ENCODE measurements at places on chromosomes 16 and 17.

DNA sequence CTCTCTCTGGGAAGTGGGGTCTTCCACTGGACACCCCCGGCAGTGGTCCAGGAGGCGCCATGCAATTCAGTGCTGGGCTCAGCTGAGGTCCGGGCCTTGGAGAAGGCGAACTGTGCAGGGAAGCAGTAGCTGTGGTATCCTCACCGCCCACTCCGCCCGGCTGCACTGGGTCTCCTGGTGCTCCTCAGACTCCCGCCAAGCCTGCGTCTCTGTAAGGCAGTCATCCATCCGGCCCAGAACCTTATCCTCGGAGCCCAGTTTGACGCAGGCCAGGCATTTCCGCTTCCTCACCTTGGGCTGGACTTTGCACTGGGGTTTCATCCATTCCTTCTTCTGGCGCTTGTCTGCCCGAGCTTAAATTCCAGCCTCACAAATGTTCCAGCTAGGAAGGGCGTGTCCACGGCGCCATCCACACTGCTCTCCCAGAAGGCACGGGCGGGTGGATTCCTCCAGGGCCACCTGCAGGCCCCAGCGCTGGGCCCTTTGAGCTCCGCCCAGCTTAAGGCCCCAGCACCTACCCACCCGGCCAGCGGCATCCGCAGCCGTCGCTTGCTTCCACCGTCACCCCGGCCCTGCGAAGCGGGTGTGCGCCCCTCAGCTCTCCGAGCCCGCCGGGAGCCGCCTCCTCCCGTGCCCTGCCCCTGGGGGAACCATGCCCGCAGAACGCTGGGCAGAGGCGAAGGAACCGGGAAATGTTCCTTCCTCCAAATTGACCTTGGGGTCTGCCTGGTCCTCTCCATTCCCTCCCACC, 1884.8 kb downstream of the TP53TG3F start:
- DNase-seq: no peak

DNA sequence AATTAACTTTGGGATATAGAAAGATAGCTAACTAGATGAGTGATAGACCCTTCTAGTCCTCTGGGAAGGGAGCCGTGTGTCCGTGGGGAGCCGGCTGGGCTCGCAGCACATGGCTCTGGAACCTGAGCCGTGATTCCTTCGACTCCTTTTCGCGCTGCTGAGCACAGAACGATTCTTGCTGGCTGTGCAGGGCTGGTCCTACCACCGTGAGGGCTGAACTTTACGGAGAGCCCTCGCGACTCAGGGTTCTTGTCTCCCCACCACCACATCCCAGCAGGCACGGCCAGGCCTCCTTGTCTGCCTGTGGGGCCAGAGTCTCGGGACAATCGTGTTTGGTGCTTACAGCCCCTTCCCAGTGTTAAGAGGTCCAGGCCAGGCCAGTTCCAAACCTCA, 13.8 kb upstream of the TCF25 start:
- no peak for DNase-seq

DNA sequence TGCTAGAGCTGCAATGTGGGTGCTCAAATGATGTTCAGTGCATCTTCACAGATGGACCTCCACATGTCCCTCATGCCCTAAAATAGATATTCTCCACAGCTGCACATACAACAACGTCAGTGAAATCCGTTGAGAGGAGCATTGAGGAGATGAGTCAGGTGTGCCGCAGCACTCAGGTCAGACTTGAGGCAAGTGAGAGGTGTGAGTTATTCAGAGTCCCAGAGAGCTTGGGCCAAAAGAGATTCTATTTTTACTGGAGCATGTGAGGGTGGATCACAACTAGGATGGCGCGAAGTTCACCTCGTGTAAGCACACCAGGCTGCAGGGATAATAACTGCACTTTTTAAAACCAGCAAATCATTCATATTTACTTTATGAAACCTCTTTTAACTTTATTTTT, 645.3 kb downstream of the MAF start:
- no peak for DNase-seq

DNA sequence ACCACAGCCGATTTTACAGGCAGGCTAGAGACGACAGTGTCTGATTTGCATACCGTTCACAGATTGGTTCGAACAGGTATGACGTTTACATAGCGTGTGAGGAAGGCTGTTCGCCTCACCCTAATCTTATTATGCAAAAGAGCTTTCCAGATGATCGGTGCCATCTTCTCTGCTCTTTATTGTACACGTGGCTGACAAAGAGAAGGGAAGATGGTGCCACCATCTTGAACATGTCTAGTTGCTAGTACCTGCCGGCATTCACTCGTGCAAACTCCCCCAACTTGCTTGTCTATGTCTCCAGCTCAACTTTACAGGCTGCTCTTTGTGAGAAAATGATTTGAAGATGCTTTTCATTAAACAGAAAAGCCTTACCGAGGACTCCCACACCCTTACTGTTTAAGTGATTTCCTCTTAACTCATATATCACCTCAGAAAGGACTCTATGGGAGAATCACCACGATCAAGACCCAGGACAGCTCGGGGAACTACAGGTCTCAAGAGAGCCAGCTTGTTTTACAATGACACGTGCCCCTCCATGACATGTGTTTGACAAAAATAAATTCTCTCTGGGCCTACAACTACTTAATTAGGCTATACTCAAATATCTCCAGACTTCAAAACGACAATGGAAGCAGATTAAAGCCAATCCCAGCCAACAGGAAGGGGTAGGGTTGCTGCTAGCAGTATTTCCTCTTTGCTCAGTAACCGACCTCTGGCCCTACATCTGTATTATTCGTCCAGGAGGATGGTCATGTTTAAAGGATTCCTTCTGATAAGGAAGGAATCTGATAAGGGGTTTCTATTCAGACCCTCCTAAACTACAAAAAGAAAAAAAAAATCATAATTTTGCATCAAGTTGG, 480.6 kb downstream of the TMEM114 start:
- no peak for DNase-seq

- no peak for DNase-seq
Measured at GRCh38 chr17:74085434-74085833, 118.0 kb upstream of the RPL38 start.

GRCh38 chr17:42484304-42484703, 25.6 kb downstream of the ATP6V0A1 start:
- DNase-seq: peak; percentile 39

DNA sequence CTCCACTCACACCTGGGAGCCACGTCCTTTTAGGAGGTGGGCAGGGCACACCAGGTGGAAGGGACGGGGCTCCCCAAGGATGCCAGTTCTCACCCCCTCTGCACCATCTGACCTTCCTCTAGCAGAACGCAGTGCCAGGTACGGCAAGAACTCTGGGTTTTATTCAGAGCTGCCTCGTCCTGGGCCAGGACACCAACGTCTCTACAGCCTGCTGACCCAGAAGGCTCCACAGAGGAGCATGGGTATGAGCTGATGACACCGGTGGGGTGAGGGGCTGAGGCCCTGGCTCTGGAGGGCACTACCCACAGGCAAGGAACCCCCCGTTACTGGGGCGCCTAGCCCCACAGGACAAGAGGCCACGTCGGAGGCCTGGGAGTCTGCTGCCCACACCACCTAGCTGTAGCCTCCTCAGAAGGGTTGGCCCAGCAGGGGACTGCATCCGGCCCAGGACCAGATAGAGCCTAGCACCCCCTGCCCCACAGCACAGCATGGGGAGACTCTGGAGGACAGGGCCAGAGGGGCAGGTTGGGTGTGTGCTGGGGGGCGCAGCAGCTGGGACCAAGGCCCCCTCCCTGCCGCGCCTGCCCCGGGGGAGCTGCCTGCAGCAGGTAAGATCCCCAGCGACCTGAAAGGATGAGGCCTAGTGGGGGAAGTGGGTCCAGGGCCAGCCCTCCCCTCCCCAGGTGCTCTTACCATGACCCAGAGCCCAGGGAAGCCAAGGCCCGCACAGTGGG, 13.9 kb downstream of the BCAR1 start:
- no peak for DNase-seq

- DNase-seq: no peak
Measured at GRCh38 chr16:49181791-49182518, 99.7 kb downstream of the CBLN1 start.

DNA sequence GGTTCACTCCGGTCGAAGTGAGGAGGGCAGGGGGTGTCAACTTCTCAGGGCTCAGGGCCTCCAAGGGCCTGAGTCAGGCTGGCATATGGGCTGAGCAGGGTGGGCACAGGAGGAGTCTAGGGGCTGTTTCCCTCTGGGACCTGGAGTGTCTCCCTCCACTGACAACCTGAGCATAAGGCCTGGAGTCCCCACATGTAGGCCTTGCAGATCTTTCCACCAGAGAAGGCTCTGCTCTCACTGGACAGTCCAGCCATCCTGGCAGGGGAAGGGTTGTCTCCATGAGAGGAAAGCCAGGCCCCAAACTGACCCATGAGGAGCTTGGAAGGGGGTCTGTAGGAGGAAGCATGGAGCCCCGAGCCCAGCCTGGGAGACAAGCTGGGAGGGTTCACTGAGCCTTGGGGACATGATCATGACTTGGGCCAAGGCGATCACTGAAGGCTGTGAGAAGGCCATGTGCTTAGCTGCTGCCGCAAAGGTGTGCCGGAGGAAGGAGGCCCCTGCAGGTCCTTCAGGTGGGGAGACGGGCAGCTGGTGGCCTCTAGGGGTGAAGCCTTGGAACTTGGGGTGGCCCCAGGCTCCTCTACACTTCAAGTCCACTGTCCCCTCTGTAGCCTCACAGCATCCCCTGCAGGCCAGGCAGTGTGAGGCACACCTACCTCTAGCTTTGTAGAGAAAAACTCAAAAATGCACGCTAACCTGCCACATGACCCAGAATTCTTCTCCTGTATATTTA, 9.9 kb downstream of the CMTM2 start:
- peak; percentile 39 for DNase-seq

DNA sequence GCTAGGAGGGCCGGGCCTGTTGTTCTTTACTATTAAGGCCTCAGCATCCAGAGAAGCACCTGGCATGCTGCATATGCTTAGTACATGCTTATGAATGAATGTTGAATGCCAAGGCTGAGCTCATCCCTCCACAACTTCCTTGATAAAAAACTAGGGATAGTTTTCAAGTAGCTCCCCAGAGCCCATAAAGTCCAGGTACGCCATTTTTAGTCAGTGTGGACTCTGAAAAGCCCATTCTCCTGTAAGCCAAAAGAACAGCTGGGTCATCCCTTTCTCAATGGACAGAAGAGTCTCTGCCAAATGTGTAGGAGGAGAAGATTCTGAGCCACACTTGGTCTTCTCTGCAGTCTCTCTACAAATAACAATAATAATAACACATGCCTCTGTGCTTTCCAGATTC, 8.9 kb upstream of the ITGB3 start:
- DNase-seq: no peak

DNA sequence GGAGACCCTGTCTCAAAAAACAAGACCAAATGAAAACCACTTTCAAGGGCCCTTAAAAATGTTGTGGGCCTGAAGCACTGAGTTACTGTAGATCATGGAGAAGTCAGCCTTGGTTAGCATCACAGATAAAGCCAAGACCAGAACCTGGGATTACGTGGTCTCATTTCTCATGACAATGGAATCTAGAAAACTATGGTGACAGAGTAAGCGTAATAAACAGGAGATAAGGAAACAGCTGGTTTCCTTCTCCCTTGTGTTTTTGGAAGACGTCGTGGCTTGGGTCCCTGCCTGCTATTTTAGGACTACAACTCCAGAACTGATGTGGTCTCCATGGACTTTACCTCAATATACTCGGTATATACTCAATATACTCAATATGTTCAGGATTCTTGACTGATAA, 180.7 kb upstream of the ZFHX3 start:
- DNase-seq: no peak

DNA sequence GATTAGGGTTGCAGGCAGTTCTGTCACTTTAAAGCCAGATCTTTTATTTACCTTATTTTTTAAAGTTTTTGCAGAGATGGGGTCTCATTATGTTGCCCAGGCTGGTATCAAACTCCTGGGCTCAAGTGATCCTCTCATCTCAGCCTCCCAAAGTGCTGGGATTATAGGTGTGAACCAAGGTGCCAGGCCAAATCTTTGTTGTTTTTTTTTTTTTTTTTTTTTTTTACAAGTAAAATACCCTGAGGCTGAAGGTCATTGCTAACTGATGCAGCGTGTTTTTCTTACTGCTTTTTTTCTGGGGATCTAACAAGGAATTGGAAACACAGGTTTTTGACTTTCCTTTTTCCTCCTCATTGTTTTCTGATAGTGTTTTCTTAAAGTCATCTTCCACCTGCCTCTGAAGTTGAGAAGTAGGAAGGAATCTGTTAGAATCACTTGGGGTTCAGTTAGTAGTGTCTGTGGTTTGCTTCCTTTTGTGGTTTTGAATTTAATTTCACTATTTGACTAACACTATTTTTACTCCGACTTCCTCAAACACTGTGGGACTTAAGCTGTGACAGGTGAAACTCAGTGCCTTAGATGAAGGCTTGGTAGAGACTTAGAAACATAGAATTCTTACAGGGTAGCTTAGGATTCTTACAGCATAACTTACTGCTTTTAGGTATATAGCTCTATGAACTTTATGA, 22.2 kb downstream of the CLTC start:
- no peak for DNase-seq

DNA sequence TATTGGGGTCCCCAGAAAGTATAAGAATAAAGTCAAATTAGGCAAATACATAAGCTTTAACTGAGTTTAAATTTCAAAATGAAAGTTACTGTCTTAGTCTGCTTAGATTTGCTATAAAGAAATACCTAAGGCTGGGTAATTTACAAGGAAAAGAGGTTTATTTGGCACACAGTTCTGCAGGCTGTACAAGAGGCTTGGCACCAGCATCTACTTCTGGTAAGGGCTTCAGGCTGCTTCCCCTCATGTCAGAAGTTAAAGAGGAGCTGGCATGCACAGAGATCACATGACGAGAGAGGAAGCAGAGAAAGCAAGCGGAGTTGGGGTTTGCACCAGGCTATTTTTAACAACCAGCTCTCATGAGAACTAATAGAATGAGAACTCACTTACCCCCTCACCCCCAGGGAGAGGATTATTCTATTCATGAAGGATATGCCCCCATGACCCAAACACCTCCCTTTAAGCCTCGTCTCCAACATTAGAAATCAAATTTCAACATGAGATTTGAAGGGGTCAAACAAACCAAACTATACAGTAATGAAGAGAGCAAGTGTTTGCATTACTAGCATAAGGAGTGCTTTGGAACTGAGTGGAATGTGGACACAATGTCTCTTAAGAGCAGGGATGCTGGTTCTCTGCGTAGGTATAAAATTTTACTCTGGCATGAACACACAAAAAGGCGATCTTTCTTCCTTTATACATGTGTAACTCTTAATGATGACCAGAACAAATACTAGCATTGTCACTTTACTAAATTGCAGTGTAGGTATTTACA, 292.8 kb upstream of the PMFBP1 start:
- no peak for DNase-seq

DNA sequence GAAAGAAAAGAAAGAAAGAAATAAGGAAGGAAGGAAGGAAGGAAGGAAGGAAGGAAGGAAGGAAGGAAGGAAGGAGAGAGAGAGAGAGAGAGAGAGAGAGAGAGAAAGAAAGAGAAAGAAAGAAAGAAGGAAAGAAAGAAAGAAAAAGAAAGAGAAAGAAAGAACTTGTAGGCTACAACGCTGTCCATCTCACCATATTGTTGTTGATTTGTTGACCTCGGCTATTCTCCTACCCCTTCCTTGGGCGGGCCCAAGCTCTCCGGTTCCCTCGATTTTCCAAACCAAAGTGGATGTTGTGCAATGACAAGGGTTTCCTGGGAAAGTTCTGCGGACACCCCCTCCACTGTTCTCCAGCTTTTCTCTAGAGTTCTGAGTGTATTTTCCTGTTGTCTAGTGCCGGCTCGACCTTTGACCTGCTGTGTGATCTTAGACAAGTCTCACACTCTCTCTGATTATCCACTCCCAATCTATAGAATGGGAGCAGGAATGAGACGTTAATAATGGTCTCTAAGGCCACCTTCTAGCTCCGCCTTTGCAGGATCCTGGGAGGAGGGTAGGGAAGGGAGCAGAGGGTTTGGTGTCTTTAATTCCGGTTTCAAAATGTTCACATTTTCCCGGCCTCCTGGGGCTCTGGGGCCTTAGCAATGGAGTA, 1.6 kb downstream of the IRX6 start:
- DNase-seq: no peak
